ENCODE measurements at places on chromosomes 12 and 14.

GRCh38 chr14:56341766-56342493 lies 223.7 kb downstream of the PELI2 start:
- no peak for DNase-seq

DNA sequence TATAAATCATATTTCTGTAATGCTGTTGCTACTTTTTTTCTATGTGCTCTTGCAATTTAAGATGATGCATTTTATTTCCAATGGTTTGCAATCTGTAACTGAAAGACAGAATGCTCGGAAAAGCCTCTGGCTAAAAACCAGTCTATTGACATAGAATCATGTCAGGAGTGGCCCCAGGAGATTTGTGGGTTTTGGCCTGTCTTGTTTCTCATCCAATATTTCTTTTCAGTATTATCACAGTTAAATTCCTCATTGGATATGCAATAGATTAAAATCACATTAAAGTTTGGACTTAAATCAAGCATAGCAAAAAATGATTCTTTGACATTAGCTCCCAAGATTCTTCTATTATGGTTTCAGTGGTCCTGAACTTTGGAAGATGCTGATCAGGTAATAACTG lies 19.1 kb upstream of the SLC38A2 start:
- no peak for DNase-seq

GRCh38 chr14:100332071-100332639 lies 9.0 kb downstream of the SLC25A47 start:
- no peak for DNase-seq

- DNase-seq = no peak
These were observed 3.2 kb downstream of the HSPB8 start for GRCh38 chr12:119181944-119182343.

Measured in stimulated activated CD8-positive, alpha-beta memory T cell treated with anti-CD3 and anti-CD28 coated beads, Interleukin-7, amount 100 ng/mL, for 24 hours (primary cell).